T-cell (primary cell): ENCODE measurements at places on chromosomes 6 and 20.
A peak's percentile ranks its signal among the peaks of the same experiment; 100 is the strongest.

GRCh38 chr20:1833728-1834726 lies 61.2 kb upstream of the SIRPA start:
- no peak for DNase-seq

DNA sequence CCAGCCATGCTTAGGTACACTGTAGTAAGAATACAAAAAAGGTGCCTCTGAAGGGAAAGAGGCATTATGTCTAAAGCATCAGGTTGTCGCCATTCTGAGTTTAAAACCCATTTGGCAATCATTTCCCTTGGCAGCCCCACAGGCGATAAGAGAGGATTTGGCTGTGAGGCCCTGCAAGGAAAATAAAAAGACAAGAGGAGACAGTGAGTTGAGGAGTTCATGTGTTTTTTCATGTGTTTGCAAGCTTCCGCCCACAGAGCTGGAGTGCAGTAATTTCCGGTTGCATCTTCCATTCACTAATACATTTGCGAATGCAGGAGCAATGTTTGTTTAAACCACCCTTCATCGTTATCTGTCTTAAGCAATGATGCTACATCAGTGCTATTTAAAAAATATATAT lies 138.5 kb upstream of the SOX4 start:
- no peak for DNase-seq

DNA sequence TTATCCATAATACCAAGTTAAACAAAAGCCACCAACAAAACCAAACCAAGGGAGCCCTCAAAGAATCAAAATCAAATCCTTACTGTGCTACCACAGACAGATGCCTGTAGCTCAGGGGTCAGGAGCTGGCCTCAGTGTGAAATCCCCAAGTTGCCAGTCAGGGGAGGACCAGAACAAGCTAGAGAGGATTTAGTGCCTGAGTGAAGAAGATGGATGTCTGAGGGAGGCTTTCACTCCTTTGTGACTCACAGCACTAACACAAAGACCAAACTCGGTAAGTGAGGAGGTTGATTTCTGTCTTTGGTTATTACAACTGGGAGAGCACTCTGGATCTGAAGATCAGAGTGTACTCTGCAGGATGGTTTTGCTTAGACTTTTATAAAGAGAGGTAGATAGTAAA lies 189.9 kb upstream of the ZNF184 start:
- DNase-seq = no peak

GRCh38 chr20:45459606-45460005 lies 9.9 kb upstream of the WFDC2 start:
- DNase-seq = no peak

- no peak for DNase-seq
These were observed at the start of gene HCK for GRCh38 chr20:32052090-32052777. HCK (plus strand) TSS chr20:32052242.

DNA sequence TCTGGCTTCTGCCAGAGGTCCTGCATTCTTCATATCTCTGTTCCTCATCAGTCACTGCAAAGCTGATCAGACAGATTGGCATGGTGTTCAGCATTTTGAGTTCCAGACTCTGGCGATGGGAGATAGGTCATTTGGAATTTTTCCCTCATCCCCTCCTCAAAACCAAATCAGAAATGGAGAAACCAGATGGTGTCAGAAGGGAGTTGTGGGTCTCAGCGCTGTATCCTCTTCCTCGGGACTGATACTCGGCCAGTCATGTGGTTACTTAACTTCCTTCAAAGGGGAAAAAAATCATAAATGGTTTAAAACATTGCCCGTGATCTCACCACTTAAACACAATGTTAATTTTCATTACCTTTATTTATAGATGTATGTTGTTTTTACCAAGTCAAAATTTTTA lies 75.8 kb downstream of the IGF2R start:
- DNase-seq = no peak

GRCh38 chr6:155936551-155936950 lies 480.9 kb upstream of the NOX3 start:
- no peak for DNase-seq

GRCh38 chr6:346386-347030 lies 45.0 kb upstream of the IRF4 start:
- no peak for DNase-seq

- DNase-seq = peak; percentile 15
These were observed 1.3 kb upstream of the DNAH8 start for GRCh38 chr6:38713812-38714211.

DNA sequence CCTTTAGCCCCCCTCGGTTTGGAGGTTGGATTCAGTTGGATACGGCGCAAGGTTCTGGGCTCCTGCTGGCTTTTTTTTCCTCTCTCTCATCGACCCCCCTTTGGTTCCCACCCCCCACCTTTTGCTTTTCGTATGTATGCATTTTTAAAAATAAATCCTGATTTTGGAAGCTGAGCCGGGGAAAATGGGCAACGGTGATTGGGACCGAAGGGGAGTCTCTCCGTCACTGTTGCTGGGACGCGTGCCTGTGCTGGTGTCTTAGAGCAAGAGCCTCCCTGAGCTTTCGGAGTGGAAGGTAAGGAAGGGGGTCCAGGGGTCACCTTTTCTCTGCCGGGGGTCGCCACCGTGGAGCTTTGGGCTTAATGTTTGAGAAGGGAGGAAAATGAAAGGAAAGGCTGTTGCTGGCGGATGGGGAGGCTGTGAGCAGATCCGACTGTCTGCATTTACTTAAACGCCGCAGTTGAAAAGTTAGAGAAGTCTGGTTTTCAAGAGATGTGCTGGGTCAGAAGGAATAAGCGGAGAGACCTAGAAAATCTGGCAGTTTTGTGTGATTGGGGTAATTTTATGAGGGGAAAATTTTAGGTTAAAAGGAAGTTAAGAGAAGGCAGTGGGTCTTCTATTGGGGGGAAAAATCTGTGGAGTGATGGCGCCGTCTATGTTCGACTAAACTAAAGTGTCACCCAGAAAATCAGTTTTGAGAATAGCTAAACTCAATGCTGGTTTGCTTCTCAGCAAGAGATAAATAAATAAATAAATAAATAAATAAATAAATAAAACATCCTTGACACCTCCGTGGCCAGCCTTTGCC lies 828 bp downstream of the ADGRB3 start:
- no peak for DNase-seq

DNA sequence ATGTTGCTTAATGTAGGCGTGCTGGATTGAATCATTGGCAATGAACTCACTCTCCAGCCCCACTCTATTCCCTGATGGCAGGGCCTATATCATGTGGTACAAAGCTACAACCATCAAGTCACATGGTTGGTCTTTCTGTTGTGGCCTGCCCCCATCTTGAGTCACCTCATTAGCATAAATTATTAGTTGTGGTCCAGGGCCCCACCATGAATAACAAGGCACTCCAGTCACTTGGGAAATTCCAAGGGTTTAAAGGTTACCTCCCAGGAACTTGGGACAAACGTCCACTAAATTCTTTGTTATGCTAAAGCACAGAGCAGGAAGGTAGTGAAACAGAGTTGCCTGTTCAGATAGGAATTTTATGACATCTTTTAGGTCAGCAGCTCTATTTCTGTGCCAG lies 193.7 kb downstream of the SLC35F1 start:
- no peak for DNase-seq

DNA sequence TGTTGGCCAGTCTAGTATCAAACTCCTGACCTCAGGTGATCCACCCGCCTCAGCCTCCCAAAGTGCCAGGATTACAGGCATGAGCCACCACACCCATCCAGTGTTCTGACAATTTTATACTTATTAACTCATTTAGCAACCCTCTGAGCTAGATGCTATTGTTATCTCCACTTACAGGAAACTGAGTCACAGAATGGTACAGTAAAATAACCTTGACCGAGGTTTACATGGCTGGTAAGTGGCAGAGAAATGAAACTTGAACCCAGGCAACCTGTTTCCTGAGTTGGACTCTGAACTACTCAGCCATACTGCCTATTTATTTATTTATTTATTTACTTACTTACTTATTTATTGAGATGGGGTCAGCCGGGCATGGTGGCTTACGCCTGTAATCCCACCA lies 6.6 kb upstream of the SIGLEC1 start:
- no peak for DNase-seq

DNA sequence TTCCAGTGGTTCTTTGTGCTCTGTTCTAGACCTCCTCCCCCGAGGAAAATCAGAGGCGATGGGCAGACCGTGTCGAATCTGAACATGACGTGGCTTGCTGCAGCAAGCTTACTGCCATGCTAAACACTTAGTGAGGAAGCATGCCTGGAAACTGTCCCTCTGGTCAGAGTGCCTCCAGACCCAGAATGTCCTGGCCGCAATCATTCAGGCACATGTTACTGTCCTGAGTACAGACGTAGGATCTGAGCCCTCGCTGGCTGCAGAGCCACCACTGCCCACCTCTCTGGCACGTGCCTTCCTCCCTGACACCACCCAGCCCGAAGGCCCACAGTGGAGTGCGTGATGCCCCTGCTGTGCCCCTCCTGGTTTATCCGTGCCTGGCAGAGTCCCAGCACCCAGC lies 163.6 kb downstream of the SYNDIG1 start:
- no peak for DNase-seq

DNA sequence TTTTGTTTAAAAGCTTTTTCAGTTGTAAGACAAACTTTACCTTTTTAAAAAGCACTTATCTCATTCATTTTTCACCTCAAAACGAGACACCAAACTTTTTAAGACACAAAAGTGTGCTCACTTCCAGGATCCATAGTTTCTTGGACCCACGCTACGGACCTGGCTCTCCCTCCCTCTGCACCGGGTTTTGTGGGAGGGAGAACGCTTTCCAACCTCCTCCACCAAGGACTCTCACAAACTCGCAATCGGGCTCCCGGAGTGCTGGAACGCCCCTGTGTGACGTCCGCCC lies 436 bp downstream of the CAGE1 start:
- DNase-seq = no peak
